A549 treated with RU486 at 1 μM for 4 hours (cell line): ENCODE measurements at places on chromosomes 2 and 18. TPM values are rescaled to one million over a fixed set of nuclear protein-coding genes. Genes with fewer than 3 reads are reported as not detected.

HES6 gene
- total RNA-seq: 8.2 to 16.4 TPM (median 13.9 TPM) in 5 replicates

RASGRP3 gene
- total RNA-seq: 0.70 to 1.6 TPM (median 1.2 TPM) in 5 replicates

ATP8B1 gene
- 6.5 to 10.7 TPM (median 9.3 TPM) in 5 replicates for total RNA-seq

CRYGD gene
- total RNA-seq: not detected in 5 replicates

CPLX4 gene
- total RNA-seq: not detected in 5 replicates

IL36RN gene
- total RNA-seq: 0.06 to 0.59 TPM (median 0.08 TPM) in 4 of 5 replicates, not detected in the other
